NCI-H187 treated with DMSO at 0.1 percent for 48 hours (cell line): ENCODE measurements at places on chromosomes 16 and 17.

GRCh38 chr16:58495521-58496331 lies 4.2 kb upstream of the NDRG4 start:
- DNase-seq = no peak

DNA sequence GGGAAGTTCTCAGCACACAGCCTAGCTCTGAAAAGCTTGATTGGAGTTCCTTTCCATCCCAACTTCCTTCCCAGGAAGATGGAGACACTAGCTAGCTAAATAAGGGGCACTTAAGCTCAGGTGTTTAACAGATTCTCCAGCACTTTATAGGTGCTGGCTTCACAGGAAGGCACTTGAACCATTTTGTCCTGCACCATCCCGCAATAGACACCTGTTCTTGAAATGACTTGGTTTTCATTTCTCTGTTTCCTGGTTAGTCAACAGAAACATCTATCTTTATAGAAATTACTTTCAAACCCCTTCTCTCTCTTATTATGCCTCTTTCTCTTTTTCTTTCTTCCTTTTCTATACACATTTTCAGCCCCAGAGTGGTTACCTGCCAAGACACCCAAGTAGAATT lies 409.9 kb upstream of the ZFHX3 start:
- DNase-seq = no peak

DNA sequence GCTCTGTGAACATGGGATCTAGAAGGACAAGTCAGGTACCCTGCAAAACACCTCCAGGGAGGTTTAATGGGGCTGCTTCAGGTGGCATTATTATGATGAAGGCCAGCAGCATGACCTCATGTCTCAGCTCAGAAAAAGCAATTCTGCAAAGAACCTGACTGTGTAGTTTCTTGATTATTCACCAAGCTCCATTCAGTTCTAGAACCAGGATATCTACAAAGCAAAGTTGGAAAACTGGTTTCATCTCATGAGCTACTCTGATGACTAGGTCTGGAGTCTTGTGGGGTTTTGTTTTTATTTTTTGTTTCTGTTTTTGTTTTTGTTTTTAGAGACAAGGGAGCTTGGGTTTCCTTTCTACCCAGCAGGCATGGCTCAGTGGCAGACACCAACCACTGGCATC lies 19.0 kb upstream of the LRRC37A3 start:
- DNase-seq = no peak

DNA sequence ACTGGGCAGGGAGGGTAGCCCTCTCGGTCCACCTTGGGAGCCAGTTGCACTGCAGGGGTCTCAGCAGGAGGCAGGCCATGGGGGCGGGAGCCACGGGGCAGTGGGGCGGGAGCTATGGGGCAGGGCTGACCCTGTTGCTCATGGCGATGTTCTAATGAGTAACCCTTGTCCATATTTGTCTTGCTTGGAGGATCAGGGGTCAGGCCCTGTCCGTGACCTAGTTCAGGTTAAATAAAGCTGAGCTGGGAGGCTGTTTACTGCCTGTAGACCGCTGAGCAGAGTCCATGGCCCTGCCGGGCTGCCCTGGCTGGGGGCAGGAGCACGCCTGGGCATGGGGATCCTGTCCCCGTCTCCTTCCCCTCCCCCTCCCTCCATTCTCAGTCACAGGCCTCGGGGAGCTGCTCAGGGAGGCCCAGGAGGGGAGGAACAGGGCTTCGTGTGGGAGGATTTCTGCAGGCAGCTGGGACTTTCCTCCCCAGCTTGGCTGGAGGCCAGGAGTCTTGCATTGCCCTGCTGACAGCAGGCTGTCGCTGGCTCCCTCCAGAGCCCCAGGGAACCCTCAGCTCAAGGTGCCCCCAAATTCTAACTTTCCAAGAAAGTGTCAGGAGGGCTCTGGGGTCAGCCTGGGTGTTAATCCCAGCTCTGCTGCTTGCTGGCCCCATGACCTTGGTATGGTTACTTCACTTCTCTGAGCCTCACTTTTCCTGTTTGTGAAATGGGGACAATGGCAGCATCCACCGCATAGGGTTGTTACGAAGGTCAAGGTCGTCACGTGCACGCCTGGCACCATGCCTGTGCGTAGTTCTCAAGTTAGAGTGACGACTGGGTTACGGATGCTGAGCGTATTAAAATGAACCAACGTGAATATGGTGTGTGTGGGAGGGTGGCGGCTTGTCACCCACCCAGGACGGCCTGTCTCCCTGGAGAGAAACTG lies 6.1 kb upstream of the SERPINF2 start:
- no peak for DNase-seq

GRCh38 chr17:81556863-81557262 lies 4.7 kb upstream of the FAAP100 start:
- no peak for DNase-seq

GRCh38 chr17:40110026-40110845 lies 9.8 kb upstream of the NR1D1 start:
- DNase-seq = no peak

- DNase-seq = no peak
Observed at GRCh38 chr17:10063730-10064241, 134.6 kb downstream of the GAS7 start.
